ENCODE measurements at places on chromosomes 16 and 17.
A peak's percentile ranks its signal among the peaks of the same experiment; 100 is the strongest.

DNA sequence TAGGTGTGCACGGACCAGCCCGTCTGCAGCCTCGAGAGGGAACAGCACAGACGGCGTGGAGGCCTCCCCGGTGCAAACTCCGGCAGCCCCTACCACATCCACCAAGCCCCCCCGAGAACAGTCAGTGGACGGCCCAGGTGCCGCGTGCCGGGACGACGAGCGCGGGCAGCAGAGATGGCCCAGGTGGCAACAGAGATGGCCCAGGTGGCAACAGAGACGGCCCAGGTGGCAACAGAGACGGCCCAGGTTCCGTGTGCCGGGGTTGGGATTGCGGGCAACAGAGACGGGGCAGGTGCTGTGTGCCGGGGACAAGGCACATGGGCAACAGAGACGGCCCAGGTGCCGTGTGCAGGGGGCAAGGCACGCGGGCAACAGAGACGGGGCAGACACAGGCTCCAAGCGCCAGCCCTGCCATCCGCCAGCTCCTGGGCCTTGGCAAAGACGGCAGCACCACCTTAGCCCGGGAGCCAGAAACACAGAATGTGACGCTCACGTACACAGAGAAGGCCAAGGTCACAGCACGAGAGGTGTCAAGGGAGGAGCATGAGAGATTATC is 31.1 kb downstream of the RPH3AL start:
- no peak for ATAC-seq

DNA sequence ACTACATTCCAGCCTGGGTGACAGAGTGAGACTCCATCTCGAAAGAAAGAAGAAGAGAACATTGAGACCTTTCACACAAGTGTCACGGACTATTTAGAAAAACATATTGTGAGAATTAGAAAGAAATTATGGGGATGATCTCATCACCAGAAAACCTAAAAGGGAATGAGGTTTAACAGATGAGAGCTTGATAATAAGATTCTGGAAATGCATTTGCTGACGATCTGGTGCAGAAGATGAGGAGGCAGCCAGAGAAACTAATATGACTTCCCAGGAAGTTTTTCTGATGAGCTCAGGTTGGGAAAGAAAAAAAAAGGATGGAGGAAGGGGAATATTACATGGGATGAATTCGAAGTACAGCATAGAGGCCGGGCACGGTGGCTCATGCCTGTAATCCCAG is 10.8 kb upstream of the APOH start:
- ATAC-seq, result peak; percentile 50

DNA sequence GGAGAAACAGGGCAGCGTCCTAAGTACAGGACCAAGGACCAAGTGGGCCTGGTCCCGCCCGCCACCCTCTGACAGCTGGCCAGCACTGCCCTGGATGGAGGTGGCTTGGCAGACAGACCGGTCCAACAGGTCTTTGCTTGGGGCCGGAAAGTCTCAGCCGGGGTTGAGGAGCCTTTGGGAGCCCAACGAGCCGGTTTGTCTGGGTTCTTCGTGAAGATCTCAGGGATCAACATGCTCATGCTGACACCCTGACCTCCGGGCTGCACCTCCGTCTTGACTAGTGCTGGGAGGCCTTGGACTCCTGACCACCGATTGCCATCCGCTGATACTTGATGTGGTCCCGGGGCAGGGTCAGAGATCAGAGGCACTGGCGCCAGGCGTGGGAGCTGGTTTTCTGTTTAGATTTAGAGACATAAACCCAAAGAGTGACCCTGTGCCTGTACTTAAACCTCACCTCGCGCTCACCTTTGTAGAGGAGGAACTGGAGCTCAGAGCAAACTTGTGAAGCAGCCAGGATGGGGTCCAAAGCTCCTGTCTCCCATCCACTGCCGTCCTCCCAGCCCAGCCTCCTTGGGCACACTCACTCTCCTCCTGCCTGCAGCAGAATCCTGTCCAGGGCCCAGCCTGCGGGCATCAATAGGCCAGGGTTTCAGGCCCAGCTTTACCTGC is 92.1 kb upstream of the GSE1 start:
- no peak for ATAC-seq

GRCh38 chr17:14297161-14297851 is 3.6 kb upstream of the HS3ST3B1 start:
- no peak for ATAC-seq

DNA sequence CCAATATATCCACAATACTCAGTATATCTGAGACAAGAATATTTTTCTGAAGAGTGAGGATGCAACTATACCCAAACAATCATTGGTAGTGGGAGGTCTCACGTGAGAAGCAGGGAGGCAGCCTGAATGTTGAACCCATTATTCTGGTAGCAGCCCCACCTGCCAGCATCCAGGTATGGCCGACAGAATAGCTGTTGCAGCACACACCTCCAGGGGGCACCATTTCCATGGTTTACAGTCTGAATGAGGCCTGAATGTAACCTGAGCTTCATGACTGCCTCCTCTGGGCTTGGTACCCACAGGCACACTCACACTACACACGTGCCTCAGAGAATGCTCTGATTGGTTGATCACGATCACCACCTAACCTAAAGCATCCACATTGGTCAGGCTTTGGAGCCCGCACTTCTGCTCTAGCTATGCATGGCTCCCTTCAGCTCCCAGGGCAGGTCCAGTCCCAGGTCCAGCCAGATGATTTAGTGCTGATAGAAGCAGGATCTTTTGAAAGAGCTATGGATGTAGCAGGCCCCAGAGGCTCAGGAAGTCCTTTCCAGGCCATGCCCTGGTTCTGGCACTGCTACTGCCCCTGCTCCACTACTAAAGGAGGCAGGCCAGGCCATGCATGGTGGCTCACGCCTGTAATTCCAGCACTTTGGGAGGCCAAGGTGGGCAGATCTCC is 11.0 kb upstream of the CBFB start:
- peak; percentile 98 for ATAC-seq

DNA sequence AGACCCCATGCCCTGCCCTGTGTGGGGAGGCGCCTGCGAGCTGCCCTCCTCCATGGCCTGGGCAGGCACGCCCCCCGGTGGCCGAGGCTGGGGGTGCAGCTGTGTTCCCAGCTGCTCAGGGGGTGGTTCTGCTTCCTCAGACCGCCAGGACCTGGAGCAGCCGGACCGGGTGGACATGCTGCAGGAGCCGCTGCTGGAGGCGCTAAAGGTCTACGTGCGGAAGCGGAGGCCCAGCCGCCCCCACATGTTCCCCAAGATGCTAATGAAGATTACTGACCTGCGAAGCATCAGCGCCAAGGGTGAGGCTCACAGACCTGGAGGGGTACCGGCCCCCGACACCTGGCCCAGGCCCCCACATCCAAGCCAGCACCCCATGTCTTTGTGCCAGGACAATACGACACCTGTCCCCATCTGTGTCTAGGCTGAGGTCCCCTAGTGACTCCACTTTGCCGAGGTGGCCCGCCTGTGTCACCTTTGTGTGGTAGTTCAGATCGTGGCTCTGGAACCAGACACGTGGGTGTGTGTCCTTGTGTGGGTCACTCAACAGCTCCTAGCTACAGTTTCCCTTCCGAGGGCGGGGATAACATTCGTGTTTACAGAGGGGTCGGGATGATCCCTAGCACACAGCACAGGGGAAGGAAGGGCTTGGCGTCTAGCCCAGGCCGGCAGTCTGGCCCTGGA is 9.3 kb downstream of the GJD3 start:
- ATAC-seq, result peak; percentile 73

GRCh38 chr16:4859900-4860255 is 12.6 kb downstream of the UBN1 start:
- peak; percentile 58 for ATAC-seq

- ATAC-seq, result no peak
Observed at GRCh38 chr17:28247671-28248555, 71.1 kb upstream of the TMEM97 start.

GRCh38 chr17:21165922-21166594 is 39.3 kb downstream of the DHRS7B start:
- no peak for ATAC-seq

- peak; percentile 40 for ATAC-seq
Observed at GRCh38 chr16:4093495-4094126, 22.6 kb downstream of the ADCY9 start.

GRCh38 chr17:83050651-83051395 is 28.6 kb upstream of the METRNL start:
- no peak for ATAC-seq

GRCh38 chr17:18362698-18363100 is 651 bp downstream of the SHMT1 start:
- peak; percentile 30 for ATAC-seq

DNA sequence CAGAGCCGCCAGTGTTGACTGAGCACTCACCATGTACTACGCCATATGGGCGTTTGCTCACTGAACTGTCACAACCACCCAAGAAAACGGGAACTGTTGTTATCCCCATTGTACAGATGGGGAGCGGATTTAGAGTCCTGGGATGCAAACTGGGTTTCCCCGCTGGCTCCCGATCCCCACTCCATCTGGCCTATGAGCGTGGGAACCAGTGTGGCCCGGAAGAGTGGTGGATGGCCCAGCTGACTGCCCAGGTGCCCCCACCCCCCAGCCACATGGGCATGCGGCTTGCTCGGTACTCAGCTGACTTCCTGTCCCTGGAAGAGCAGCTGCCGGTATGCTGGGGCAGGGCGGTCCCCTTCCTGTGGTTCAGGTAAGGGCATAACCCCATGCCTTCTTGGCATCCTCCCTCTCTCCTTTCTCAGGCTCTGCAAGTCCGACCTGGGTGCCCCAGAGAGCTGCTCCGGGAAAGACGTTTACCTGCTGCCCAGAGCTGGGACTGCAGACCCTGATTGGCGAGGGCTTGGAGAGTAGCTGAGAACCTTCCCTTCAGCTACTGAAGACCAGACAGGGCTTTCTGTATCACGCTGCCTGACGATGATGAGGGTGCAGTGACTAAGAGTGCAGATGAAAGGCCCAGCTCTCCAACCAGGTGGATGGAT is 16.2 kb downstream of the SOCS3 start:
- ATAC-seq, result no peak

- ATAC-seq, result no peak
Observed at GRCh38 chr16:20866801-20867200, 33.4 kb downstream of the DCUN1D3 start.

DNA sequence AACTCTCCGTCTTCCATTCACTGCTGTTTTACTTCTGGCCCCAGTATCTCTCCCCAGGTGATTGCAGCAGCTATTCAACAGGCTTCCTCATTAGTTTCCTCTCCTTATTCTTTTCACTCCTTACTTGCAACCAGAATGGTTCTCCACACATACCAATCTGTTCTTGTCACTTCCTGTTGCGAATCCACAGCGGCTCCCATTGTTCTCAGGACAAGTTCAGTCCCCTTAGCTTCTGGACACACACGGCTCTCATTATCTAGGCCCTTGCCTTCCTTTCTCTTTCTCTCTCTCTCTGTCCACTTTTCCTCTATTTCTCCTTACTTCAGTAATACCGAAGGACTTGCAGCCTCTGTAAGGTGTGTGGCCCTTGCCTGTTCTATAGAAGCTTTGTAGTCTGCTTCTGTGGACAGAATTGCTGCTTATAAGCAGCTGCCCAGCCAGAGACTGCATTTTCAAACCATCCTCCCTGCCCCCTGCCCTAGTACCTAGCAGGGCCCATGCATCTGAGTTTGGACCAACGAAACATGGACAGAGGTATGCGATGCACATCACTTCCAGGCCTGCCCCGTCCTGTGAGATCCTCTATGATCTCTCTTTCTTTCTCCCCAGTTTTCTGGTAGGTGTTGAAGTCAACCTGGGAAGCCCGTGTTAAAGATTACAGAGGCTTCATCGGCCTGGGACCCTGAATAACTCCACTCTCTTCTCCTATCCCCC is 45.7 kb downstream of the VAT1L start:
- ATAC-seq, result peak; percentile 85

DNA sequence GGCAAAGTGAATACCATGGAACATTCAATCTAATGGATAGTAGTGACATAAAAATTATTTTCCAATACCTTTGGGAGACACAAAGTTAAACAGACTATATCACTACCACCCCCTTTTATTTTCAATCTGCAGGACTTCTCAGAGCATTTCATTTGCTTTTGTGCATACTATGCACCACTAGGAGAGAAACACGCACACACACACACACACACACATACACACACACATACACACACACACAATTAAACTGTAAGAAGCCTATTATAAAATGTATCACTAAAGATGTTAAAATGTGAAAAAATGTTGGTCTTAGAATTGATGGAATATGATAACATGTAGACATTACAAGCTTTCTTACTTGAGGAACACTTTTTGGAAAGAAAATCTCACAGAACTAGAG is 331.4 kb downstream of the CA10 start:
- ATAC-seq, result no peak

DNA sequence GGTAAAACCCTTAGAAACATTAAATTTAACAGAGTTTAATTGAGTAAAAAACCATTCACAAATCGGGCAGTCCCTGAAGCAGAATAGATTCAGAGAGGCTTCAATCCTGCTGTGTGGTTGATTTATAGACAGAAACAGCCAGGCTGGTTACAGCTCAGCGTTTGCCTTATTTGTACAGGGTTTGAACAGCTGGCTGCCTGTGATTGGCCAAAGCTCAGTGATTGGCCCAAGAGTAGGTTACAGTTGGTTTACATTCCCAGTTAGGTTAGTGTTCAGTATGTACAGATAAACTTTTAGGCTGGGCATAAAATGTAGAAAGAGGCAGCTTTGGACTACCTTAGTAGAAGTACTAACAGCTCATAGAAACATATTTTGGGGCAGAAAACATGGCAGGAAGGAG is 210.4 kb upstream of the ELAC2 start:
- ATAC-seq, result no peak

- ATAC-seq, result no peak
Observed at GRCh38 chr16:28179354-28179753, 32.4 kb downstream of the XPO6 start.

DNA sequence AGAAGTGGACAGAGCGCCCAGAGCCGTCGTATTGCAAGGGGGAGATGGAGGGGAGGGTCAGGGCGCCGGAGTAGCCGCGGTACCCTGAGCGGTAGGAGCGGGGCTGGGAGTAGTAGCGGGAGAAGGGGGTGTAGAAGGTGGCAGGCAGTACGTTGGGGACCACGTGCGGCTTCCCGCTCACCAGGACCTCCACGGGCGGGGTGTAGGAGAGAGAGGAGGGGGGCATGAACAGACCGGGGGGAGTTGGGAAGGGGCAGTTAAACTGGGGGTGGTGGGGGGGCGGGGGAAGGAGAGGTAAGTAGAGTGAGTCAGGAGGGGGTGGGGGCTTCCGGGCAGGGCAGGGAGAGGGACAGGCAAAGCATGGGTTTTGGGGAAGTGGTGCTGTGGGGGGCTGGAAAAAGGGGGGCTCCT is 16.8 kb downstream of the ST6GALNAC2 start:
- ATAC-seq, result no peak

- no peak for ATAC-seq
Observed at GRCh38 chr16:84103678-84104077, 13.1 kb downstream of the MBTPS1 start.

- ATAC-seq, result no peak
Observed at GRCh38 chr17:75697651-75698291, 23.5 kb upstream of the ITGB4 start.

GRCh38 chr16:27114006-27114405 is 47.3 kb downstream of the C16orf82 start:
- ATAC-seq, result no peak

GRCh38 chr17:78272181-78272913 is 40.9 kb downstream of the TMEM235 start:
- ATAC-seq, result peak; percentile 15

GRCh38 chr16:88686062-88686438 is 257 bp downstream of the SNAI3 start:
- peak; percentile 45 for ATAC-seq

All from SK-N-SH treated with all-trans-retinoic acid at 6 μM for 48 hours (cell line).